IMR-90 (cell line): ENCODE measurements at places on chromosomes 6 and 20.

DNA sequence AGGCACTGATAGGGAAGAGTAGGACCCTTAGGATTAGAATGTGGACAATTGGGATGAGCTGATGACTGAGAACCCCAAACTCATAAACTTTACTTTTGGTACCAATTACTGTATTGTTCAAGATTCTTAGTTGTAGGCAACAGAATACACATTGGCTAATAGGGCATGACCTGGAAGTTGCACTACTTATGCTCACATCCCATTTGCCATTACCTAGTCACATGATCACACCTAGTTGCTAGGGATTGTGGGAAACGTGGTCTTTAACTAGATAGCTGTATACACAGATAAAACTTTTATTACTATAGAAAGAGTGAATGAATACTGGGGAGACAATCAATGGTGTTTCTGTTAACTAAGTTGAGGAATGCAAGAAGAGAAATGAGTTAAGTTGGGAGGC is 113.4 kb upstream of the AKIRIN2 start:
- no peak for DNase-seq

- DNase-seq = peak; percentile 89
Observed at GRCh38 chr20:38049800-38050199, 16.3 kb downstream of the RPRD1B start.

DNA sequence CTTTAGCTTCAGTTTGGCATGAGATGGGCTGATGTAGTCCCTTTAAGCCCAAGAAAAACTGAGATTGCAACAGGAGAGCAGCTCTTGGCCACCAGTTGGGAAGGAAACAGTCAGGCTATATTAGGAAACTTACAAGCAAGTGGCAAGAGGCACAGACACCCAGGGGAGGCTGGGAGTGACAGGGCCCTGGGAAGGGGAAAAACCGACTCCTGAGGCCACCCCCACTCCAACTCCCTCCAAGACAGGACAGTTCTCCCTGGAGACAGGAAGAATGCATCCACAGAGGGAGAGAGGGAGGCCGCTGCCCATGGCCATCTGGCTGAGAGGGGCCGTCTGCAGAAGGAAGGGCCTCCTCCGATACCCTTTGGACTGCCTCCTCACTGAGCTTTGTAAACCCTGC is 20.5 kb downstream of the JPH2 start:
- DNase-seq = peak; percentile 12

- peak; percentile 93 for DNase-seq
Observed at GRCh38 chr20:32685541-32686529, 12.1 kb upstream of the C20orf203 start.

DNA sequence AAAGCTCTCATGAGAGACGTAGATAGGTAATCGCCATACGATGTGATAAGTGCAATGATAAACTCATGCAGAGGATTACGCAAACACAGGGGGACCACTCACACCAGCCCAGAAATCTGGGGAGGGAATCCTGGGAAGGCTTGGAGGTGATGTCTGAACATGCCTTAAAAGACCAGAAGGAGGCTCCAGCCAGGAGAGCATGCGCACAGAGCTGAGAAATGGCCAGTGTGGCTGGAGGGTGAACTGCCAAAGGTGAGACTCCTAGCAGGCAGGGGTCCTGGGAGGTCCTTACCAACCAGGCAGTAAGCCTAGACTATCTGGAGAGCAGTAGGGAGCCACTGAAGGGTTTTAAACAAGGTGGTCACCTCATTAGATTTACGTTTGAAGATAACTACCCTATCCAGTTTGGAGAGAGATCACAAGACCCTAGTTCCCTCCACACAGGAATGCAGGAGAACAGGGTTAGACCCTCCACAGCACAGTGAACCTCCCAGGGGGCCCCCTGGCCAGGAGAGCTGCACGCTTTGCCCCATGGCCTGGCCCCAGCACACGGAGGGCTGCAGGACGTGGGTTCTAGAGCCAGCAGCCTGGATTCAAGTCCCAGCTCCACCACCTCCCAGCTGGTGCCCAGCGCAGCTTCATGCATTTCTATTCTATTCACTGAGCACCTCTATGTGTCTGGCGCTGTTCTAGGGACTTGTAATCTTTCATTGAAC is 13.1 kb downstream of the MDFI start:
- no peak for DNase-seq

DNA sequence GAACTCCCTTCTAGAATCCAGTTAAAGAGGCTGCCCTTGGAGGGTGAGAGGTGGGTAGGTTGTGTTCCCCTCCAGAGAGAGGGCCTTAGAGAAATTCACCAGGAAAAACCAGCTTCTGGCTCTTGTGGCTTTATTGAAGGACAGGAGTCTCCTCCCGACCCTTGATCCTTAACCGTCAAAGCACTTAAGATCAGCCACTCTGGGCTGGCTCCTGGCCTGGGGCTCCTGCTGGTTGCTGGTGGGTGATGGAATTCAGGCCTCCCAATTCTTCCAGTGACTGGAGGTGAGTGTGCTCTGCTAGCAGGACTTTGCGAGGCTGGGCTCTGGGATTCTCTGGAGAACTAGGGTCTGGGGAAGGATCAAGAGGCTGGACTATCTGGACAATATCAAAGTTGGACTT is 75.6 kb upstream of the LGSN start:
- no peak for DNase-seq

DNA sequence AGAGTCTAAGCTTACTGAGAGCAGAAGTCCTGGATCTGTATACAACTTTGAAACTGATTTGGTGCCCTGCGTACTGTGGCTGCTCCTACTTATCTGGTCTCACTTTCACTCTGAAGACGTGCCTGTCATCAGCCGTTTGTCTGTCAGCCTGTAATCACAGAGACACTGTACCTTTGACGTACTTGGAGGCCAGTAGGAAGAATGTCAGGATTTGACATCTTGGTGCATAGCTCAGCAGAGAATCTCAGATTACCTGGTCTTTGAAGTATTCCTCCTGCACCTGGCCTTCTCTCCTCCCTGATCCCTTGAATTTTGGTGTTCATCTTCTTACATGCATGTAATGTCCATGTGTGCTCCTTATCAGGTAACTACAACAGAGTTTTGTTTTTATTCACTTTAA is 37.7 kb downstream of the DSE start:
- DNase-seq = no peak

DNA sequence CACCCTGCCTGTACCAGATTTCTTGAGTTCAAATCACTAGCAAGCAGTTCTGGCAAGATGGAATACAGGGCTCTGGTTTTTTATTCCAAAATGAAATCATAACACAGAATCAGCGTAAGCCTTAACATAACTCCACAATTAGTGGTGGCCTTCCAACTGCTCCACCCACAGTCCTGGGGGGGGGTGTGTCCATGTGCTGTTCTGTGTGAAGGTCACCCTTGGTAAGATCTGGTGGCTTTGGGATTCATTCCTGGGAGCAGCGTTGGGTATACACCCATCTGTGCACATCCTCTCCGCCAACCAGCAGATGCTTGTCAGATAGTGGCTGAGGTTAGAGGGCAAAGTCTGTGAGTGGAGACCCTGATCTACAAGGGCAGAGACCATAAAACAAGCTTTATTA is 49.9 kb upstream of the CD83 start:
- DNase-seq = no peak

DNA sequence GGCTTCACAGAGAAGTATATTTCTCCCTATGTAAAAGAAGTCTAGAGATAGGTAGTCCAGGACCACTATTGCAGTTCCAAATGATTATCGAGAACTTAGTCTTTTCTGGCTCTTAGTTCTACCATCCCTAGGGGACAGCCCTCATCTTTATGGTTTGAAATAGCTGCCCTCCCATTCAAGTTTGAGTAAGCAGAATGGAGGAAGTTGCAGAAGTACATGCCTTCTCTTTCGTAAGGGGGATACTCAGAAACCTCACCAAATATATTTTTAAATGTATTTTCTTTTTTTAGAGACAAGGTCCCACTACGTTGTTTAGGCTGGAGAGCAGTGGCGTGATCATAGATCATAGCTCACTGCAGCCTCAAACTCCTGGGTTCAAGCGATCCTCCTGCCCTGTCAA is 236.8 kb upstream of the RREB1 start:
- no peak for DNase-seq

GRCh38 chr6:27890445-27891319 is 21.5 kb downstream of the OR2B2 start:
- peak; percentile 97 for DNase-seq

- peak; percentile 92 for DNase-seq
Observed at GRCh38 chr6:85403331-85404015, 46.4 kb upstream of the NT5E start.

DNA sequence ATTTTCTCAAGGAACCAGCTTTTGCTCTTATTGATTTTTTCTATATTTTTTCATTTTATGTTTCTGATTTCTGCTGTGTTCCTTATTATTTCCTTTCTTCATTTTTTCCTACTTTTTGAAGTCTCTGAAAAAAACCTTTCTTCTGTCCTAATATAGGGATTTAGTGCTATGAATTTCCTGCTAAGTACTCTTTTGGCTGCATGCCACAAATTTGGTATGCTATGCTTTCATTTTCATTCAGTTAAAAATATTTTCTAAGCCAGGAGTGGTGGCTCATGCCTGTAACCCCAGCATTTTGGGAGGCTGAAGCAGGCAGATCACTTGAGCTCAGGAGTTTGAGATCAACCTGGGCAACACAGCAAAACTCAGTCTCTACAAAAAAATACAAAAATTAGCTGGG is 30.6 kb downstream of the SIRPD start:
- peak; percentile 10 for DNase-seq

GRCh38 chr6:119649531-119649930 is 300.0 kb upstream of the MAN1A1 start:
- no peak for DNase-seq

GRCh38 chr6:33061987-33062386 is 11.5 kb downstream of the HLA-DPA1 start:
- peak; percentile 25 for DNase-seq

DNA sequence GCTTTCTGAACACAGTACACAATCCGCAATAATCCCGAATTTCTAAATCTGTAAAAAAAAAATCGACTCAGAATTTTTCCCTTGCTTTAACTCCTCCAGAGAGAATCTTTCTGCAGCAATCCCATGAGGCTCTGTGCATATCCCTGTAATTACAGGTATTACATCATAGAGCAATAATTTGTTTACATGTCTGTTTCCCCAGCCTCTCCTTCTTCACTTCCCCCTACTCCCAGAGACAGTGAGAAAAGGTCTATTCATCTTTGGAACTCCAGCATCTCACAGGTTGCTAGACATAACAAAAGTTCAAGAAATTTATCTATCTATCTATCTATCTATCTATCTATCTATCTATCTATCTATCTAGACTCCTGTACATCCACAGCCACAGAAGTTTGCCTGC is 26.0 kb downstream of the KLHL31 start:
- DNase-seq = no peak

GRCh38 chr6:2369606-2370005 is 124.2 kb upstream of the GMDS start:
- no peak for DNase-seq

- no peak for DNase-seq
Observed at GRCh38 chr6:20918868-20919267, 384.6 kb downstream of the CDKAL1 start.

- DNase-seq = no peak
Observed at GRCh38 chr6:121867095-121867494, 431.6 kb downstream of the GJA1 start.

DNA sequence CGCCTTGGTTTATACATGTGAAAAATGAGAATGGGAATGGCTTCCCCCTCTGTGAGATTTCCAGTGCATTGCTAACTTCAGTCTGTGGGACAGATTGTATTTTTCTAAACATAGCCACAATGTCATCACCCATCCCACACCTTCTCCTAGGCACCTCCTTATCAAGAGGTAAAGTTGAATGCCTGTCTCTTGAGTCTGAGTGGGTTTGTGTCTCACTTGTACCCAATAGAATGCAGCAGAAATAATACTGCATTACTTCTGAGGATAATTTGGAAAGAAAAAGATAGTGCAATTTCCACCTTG is 27.9 kb downstream of the RIN2 start:
- peak; percentile 42 for DNase-seq

DNA sequence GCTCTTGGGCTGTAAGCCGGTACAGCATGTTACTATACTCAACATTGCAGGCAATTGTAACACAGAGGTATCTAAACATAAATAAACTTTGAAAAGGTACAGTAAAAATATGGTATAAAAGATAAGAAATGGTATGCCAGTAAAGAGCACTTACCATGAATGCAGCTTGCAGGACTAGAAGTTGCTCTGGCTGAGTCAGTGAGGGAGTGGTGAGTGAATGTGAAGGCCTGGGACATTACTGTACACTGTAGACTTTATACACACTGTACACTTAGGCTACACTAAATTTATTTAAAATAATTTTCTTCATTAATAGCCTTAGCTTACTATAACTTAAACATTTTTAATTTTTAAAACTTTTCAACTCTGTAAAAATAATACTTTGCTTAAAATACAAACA is 37.8 kb upstream of the ANKEF1 start:
- DNase-seq = peak; percentile 25

DNA sequence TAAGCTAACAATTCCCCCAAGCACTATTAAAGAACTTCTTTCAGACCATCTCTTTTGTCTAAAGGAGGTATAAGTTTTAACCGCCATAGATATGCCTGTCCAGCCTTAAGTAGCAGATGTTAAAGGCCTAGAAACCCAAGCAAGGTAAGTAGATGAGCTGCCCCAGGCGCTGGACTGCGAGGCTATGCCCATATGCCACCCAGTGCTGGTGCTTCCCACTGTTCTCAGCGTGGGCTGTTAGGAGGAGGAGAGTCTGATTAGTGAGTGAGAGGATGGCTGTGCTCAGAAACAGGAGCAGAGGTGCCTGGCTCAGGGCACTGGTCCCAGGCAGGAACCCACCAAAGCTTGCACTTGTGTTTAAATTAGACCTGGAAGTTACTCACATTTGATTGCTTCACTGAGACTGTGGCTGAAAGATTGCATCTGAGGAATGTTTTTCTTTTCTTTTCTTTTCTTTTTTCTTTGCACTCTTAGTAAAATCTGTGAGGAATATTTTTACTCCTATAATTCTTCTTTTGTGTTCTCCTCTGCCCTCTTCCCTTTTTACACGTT is 32.2 kb downstream of the PRPH2 start:
- peak; percentile 58 for DNase-seq

GRCh38 chr6:89045576-89045975 is 35.0 kb upstream of the PNRC1 start:
- no peak for DNase-seq

DNA sequence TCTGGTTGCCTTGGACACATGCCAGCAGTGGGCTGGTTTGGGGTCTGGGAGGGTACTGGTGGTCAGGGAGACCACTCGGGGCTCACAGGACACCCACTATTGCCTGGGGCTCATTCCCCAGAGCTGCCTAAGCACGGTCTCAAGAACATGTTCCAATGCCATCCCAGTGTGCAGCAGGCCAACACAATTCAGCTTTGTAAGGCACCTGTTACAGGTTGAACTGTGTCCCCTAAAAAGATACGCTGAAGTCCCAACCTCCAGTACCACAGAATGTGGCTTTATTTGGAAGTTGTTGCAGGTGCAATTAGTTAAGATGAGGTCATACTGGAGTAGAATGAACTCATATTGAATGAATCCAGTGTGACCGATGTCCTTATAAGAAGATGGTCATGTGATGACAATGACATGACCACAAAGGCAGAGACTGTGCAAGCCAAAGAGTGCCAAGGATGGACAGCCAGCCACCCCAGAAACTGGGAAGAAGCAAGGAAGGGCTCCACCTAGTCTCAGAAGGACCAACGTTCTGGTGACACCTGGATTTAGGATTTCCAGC is 13.5 kb upstream of the MAS1 start:
- DNase-seq = no peak
